NCI-H1105 treated with DMSO at 0.1 percent for 48 hours (cell line): ENCODE measurements at places on chromosomes 11 and 22.
A peak's percentile ranks its signal among the peaks of the same experiment; 100 is the strongest.

- DNase-seq, result no peak
These were observed 76.2 kb upstream of the ARHGAP32 start for GRCh38 chr11:129268371-129268770.

GRCh38 chr22:42992886-42993479, 22.0 kb downstream of the PACSIN2 start:
- DNase-seq, result no peak

DNA sequence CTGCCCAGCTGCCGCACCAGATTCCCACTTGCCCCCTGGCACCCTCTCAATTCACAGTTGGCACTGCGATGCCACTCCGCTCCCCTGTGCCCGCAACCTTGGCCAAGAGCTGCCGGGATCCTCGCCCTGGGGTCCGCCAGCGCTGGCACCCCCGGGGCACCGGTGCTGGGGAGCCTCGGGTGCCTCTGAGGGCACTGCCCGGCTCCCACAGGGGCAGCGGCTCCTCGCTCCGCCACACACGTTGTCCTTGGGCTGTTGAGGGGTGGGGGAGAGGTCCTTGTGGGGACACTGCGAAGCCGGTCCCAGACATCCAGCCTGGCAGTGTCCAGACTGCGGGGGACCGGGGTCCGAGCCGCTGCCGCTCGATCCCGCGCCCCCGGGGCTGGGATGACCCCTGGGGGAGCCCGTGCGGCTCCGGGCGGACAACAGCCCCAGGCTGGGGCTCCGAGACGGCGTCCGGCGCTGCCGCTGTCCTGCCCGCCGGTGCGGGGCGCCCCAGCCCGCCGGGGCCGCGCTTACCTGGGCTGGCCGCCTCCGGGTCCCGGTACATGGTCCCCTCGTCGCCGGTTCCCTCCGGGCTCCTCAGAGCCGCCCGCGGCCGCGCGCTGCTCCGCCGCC, 496 bp downstream of the SYT7 start:
- no peak for DNase-seq

- DNase-seq, result no peak
These were observed 38.0 kb upstream of the ARFGAP3 start for GRCh38 chr22:42895087-42895486.

DNA sequence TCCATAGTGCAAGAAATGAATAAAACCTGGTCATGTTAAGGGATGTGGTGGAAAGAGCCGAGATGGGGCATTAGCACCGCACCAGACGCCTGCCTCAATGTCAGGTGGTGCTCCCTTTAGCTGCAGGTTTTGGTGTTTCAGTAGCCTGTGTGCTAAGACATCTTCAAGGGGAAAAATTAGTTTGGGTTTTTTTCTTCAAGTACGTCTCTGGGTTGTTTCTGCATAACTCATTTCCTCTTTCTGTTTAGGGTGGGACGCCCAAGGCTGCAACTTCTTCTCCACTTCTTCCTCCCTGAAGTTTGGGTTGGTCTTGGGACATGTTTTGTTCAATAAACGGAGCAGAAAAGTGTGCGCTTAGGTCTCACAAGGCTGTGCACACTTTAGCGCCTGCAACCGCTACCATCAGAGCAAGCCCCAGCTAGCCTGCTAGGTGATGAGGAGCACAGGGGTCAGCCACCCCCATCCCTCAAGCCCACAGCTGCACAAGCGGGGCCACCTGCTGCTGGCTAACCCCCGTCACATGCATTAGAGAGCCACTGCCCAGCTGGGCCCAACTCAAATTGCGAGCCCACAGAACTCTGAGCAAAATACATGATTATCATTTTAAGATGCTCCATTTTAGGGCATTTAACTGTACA, 1495.7 kb downstream of the TBC1D22A start:
- no peak for DNase-seq

GRCh38 chr22:45683248-45683647, 11.6 kb downstream of the ATXN10 start:
- DNase-seq, result no peak

DNA sequence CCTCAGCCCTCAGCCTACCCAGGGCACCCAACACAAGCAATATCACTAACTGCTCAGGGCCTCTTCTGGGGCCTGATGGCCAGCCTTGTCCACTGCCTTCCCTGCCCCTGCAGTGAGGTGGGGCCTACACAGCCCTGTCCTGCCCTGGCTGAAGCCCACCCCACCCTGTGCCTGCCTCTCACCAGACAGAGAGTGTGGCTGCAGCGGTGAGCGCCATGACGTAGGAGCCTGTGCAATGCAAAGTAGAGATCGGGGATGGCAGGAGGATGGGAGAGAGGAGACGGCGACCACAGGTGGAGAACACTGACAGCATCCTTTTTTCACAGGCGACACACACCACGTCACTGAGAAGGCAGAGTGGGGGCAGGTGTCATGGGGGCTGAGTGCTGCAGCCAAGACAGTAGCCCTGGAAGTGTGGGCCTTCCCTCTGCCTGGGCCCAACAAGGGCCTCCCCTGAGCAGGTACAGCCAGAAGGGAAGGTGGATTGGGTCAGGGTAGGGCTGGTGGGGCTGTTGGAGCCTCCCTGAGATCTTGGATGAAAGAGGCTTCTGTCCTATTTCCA, 65.3 kb upstream of the CLTCL1 start:
- DNase-seq, result no peak

DNA sequence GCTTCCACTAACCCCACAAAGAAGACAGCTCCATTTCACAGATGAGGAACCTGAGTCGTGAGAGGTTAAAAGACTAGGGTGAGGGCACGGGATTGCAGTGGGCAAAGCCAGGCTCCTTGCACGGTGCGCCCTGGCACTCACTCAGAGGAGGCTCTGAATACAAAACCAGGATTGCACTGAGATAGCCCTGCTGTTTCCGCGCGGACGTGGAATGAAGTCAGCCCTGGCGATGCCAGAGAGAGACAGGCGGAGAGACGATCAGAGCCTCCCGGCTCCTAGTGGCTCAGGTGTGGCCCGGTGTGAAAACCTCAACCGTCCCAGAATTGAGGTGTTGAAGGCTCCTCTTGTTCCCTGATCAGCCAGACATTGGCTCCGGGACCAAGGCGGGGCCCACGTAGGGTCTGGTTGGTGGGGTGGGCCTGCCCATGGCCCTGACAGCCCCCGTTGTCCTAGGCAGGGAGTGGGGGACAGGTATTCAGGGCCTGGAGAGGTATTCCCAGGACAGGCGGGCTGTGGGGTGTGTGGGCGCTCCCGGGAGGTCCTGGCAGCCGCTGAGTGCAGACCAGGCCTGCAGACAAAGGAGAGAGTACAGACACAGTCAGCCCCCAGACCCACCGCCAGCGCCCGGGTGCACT, 43.1 kb upstream of the LINC01488 start:
- no peak for DNase-seq

DNA sequence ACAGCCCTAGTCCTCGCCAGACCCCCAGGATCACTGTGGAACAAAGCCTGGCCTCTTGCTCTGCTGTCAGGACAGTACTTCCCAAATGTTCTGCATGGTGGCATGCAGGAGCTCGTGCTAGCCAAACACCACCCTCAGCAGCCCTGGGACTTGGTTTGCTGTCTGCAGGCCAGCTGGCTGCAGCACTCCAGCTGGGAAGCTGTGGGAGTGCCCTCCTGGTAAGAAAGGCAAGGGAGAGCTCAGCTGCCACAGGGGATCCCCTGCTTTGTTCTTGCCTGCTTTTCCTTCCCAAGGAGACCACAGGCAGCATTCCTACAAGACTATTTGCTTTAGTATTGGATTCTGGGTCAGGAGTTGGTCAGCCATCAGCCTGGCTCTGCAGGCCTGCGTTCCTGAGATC, 27.9 kb downstream of the TCIRG1 start:
- no peak for DNase-seq

GRCh38 chr11:45860348-45860747, 13.1 kb downstream of the CRY2 start:
- DNase-seq, result no peak

DNA sequence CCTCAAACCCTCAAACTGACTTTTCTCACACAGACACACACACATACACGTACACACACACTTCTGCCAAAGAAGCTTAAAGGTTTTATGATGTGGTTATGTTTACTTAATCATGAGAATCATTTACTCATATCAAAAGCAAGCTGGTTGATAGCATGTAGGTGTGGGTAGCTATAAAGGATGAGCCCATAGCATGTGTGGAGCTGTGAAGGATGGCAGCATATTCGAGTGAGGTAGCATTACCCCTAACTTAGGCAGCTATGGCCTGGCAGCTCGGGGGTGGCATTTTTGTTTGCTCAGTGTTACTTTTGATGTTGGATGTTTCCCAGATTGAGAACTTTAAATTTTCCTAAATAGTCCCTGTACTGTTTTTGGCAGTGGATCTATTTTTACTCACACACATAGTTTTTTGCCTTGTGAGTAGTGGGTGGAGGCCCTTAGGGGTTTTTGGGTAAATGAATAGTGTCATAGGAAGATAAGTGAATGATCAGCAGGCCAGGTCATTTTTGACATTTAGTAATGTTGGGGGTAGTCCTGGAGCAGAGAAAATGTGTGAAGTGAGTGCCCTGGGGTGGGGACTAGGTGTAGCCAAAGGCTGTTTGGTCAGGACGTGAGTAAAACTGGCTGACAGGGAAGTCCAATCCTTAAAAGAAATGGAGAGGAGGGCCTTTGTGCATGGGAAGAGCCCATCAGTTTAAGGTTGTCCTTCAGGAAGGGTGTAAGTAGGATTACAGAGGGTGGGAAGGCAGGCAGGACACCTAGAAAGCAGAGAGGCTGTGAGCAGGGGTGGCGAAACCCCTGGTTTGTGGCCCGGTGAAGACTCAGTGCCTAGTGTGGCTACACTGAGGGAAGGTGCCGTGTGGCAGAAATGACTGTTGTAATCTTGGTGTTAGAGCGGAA, 7.1 kb downstream of the YWHAH start:
- DNase-seq, result no peak

GRCh38 chr11:34050581-34051348, 766 bp upstream of the CAPRIN1 start:
- no peak for DNase-seq

GRCh38 chr11:128725630-128726319, 31.9 kb downstream of the FLI1 start:
- DNase-seq, result no peak

- DNase-seq, result no peak
These were observed 26.1 kb upstream of the ZNRF3 start for GRCh38 chr22:28857288-28857687.

DNA sequence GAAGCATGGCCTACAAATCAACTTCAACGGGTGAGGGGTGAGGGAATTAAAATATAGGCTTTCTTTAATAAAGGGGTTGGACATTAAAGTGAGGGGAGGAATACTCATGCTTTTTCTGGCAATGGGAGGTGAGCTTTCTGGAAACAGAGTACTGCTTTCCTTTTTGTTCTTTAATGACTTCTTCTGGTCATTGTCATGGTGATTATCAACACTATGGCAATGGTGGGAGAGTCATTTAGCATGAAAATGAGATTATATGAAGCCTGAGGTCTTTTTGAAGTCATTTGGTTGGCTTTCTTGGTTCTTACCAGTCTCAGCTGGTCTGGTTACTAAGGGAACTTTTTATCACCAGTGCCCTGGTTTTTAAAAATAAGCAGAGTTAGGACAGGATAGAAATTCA, 475.8 kb upstream of the LRRC4C start:
- DNase-seq, result no peak

DNA sequence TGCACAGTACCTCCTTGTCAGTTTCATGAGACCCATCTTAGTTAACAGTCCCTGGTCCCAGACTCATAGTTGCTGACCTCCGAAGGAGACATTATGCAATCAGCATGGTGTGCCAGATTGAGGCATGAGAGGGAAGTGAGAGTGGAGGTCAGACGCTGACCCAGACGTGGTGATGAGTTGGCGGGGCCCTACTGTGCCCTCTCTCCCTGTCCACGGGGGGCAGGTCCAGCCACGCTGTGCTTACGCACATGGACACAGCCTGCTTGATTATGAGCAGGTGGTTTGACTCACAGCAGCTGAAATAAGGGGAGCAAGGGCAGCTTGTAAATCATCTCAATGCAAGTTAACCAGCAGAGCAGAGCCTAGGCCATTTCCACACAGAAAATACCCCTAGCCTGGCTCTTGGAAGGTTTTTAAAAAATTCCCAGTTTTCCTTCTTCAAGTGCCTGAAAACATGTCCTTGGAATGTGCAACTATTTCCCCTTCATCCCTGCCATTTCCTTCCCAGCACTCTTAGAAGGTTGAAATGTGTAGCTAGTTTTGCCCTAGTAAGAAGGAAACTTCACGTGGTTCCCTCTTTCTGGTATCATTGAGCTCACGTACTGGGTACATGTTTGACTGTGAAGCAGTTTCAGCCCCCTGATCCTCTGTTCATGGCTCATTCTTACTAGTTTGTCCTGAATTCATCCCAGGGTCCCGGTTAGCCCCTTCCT, 122.6 kb upstream of the SORL1-AS1 start:
- no peak for DNase-seq

GRCh38 chr11:33478111-33478573, 221.0 kb downstream of the HIPK3 start:
- DNase-seq, result no peak

- peak; percentile 35 for DNase-seq
These were observed 44.2 kb upstream of the MICAL2 start for GRCh38 chr11:12066056-12066798.

DNA sequence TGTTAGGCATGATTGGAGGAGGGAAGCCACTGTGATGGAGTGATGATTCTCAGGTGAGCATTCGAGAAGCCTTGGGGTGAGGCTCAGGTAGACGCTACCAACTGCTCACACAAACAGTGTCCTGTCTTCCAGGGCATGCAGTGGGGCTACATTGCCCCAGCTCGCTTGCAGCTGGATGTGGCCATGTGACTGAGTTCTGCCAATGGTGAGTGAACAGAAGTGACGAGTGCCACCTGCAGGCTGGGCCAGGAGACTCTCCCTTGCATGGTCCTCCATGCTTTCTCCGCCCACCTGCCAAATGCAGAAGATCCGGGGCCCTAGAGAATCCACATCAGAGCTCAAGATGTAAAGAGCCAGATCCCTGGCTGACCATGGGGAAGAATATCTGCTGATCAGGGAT, 195.9 kb downstream of the BCR start:
- DNase-seq, result no peak

GRCh38 chr11:71194710-71195109, 57.7 kb downstream of the SHANK2 start:
- DNase-seq, result no peak

DNA sequence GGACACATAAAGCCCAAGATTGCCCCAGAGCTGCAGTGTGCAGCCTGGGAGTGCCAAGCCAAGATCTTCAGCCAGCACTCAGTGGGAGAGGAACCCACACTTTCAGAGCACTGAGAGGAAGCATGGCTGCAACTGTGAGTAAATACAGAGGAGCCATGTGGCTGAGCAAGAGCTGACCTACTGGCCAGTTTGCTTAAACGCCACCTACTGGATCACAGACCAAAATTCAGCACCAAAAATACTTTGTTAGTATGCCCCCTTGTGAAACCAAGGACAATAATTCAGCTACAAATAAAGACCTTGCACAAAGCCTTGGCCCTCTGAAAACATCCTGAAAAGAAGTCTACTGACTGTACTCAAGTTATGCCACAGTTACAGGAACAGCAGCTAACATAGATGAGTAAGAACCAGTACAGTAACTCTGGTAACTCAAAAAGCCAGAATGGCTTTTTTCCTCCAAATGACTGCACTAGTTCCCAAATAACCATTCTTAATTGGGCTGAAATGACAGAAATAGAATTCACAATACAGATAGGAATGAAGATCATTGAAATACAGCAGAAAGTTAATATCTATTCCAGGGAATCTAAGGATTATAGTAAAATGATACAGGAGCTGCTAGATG, 10.1 kb upstream of the OR4A15 start:
- no peak for DNase-seq
